GDM1 (cell line): ENCODE measurements at places on chromosomes 12 and 14.

DNA sequence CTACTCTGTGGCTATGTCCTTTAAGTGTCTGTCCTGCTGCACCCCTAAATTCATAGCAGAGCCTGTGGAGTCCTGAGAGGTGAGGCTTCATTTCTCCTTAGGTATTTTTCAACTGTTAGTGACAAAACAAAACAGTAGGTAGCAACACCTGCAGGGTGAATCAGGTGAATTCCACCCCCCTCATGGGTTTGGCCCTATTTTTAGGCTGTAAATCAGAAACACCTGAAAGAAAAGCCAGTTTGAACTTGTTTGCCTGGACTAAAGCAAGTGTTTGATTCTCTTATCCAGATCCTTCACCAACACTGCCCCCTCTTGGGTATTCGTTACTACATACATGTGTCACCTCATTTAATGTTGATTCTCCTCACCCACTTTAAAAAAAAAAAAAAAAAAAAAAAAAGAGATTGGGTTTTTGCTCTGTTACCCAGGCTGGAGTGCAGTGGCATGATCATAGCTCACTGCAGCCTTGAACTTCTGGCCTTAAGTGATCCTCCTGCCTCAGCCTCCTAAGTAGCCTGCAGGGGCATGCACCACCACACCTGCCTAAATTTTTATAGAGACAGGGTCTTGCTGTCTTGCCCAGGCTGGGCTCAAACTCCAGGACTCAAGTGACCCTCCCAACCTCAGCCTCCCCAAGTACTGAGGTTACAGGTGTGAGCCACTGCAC is 10.3 kb downstream of the TBPL2 start:
- peak; percentile 27 for DNase-seq

DNA sequence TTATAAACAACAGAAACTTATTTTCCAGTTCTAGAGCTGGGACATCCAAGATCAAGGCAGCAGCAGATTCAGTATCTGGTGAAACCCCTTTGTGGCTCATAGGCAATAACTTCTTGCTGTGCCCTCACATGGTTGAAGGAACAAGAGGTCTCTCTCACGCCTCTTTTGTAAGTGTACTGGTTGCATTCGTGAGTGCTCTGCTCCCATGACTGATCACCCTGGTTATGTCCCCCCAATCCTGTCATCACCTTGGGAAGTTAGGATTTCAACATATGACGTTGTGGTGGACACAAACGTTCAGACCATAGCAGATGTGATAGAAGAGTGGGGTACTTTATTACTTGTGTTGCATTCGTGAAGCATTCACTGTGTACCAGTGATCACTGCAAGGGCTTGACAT is 184.0 kb downstream of the SRGAP1 start:
- DNase-seq, result no peak

- DNase-seq, result no peak
These were observed 152.2 kb upstream of the PARP11 start for GRCh38 chr12:4025181-4026019.

GRCh38 chr14:74064883-74065282 is 19.4 kb downstream of the ALDH6A1 start:
- DNase-seq, result no peak

DNA sequence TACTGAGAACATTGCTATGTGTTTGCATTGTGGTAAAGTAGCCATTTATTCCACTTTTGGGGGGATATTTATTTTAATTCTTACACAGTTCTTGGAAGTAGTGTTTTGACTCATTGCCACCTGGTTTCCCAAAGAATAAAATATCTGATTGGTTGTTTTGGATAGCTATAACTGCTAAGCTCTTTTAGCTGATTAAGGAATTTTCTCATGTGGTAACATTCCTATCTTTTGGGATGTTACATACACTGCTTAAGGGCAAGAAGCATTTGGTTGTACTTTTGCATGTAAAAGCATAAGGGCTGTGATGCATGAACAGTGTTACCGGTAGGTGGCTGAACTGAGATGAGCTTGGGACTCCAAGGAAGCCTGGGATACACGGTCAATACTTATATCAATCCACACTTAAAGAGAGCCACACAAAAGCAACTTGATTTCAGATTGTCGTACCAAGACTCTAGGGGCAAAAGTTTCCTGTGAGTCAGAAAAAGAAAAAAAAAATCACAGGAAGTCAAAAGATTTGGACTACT is 71.4 kb upstream of the PRKD1 start:
- no peak for DNase-seq

GRCh38 chr12:121107681-121108080 is 25.0 kb upstream of the P2RX7 start:
- DNase-seq, result no peak

GRCh38 chr12:122265886-122266229 is 436 bp downstream of the VPS33A start:
- no peak for DNase-seq

GRCh38 chr12:5927732-5928516 is 17.1 kb downstream of the ANO2 start:
- DNase-seq, result no peak

DNA sequence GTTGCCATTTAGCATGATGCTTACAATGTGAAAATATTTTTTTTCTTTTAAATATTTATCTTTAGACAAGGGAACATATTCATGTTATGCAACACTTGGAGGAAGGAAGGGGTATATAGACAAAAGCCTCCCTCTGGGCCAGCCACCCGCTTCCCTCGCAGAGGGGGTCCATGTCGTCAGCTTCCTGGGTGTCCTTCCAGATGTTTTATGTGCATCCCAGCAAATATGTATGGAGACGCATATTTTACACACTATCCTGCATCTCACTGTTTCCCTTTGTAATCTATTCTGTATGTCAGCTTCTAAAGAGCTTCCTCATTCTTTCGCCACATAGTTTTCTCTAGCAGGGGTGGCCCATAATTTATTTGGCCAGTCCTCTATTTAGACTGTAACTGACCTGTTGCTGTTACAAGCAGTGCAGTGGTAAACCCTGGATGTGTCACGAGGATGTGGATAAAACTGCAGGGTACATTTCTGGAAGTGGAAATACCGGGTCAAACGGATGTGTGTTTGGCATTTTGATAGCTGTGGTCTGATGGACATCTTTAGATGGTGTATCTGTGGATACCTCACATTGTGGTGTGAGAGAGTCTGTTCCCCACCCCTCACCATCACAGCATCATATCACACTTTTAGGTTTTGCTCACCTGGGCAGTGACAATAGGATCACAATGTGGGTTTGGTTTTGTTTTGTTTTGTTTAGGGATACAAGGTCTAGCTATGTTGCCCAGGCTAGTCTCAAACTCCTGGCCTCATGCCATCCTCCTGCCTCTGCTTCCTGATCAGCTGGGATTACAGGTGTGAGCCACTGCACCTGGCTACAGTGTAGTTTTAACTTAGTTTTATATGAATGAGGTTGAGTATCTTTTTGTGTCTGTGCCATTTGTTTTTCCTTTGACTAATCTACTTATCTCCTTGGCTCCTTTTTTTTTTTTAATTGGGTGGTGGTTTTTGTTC is 31.6 kb downstream of the FAM222A start:
- no peak for DNase-seq

DNA sequence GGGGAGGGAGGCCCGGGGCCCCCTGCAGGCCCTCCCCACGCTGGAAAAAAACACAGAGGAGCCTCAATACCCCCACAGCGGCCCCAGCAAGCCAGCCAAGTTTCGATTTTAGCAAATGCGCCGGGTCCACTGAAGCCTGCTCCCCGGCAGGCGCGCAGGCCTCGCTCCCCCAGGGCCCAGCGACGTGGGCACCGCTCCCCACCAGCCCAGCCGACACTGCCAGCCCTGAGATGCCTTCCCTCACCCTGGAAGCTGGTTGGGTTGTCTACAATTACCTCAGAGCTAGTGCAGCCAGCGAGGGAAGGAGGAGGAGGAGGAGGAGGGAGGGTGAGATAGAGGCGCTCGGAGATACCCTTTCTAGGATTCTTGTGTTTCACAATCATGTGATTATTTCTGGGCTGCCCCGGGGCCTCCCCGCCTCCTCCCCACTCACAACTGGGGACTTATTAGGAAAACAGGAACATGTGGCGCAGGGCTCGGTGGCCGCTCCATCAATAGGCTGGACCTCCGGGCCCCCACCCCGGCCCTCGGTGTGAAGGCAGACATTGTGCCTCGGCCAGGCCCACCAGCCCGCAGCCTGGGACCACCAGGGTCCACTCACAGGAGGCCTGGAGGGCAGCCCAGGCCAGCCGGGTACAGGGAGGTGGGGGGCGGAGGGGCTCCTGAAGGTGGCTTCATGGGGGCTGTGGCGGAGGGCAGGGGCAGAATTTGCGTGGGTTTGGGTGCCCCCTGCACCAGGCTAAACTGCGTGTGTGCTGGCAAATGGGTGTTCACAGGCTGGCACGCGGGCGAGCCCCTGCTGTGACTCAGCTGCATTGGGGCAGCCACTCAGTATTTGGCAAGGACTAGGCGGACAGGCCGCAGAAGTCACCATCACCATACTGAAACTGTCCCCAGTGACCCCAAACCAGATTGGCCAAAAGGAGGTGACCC is 109.9 kb downstream of the NCOR2 start:
- DNase-seq, result peak; percentile 23

- DNase-seq, result no peak
These were observed 330.9 kb downstream of the FOXG1 start for GRCh38 chr14:29097476-29097875.

GRCh38 chr12:49440035-49440434 is 72.8 kb downstream of the SPATS2 start:
- DNase-seq, result no peak

DNA sequence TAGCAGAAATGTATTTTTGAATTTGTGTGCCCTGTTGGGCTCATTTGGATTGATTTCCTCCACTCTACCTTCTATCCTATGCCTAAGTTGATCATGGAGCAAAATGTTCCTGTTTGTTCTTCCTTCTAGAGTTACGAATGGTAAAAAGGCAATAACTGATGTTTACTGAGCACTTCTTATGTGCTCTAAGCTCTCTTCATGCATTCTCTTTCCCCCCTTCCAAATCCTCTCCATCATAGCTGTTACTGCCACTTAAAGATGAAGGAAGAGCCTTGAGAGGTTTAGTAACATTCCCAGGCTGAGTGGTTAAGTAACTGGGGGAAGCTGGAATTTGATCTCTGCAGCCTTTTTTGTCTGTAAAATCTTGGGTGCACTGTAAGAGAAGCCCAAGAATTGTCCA is 60.1 kb downstream of the CHST11 start:
- no peak for DNase-seq

DNA sequence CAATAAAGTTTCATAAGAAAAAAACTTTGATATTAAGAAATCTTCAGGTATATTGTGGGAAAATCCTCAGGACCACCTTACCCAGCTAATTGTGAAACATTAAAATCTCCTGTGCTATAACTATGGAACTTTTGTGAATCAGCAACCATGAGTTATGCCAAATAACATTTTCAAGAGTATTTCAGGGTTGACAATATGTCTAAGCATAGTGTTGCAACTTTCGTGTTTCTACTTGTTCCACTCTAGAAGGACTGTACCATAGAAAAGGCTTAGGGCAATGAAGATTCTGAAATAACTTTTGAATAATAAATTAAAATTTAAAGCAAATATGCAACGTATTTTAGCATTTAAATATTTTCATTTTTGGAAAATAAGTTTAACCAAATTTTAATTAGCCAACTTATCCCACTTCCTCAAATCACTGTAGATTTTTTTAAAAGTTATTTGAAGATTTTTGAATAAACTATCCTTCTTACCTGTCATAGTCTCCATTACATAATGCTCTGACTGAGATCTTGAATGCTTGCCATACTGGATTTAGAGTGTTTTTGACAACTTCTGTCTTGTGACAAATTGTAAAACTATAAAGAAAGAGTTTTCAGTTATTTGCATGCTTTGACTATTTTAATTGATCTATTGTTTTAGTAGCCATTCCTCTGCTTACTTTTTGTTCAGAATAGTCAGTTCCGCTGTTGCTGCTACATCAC is 143.6 kb downstream of the CPNE8 start:
- no peak for DNase-seq

DNA sequence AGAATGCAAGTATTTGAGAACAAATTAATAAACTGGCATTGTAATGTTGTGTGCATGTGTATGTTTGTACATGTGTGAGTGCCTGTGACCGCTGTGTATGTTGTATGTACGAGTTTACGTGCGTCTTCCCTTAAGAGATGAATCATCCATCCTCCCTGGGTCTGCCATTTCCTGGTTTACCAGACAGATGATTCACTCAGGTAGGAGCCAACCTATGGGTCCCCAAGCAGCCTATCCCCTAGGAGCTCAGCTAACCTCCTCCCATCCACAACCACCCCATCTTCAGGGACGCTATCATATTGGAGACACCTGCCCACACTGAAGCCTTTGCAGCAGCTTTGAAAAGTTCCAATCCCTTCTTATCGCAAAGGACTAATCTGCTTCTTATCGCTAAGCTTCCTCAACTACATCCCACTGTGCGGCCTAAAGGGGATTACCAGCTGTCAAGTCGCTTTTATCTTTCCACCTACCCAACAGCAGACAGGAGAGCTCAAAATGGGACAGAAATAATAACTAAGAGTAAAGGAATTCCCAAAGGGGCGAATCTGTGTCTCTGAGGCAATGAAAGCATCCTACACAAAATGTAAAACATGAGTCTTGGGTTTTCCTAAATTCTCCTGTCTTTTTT is 81.5 kb upstream of the TMCC3 start:
- no peak for DNase-seq

DNA sequence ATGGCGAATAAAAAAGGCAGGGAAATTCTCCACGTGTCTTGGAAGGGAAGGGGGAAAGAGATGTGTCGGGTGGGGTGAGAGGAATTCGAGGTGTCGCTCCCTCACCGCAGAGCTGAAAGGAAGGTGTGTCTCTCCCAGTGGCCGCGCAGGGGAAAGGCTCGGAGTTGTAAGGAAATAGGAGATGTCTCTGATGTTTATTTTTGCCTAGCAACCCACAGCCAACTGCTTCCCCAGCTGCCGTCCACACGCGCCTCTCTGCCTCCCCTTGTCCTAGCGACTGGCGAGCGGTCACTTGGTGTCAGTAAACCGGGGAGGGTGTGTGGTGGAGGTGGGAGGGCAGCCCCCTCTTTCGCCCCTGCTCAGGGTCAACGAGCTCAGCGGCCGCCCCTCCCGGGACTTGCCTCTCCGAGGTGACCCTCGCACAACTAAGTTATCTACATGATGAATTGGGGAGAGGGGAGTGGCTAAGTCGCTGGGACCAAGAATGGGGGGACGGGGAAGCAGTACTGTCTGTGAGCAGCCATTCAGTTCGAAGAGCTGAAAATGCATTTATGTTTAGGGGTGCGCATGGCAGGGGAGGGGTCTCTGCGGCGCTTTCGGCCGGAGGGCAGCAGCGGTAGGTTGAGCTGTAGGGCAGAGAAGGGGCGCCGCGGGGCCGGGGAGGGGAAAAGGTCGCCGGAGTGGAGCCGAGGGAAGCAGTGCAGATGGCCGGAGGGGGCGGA is 585 bp upstream of the DYRK2 start:
- no peak for DNase-seq

GRCh38 chr12:25263594-25263993 is 12.9 kb upstream of the KRAS start:
- no peak for DNase-seq

DNA sequence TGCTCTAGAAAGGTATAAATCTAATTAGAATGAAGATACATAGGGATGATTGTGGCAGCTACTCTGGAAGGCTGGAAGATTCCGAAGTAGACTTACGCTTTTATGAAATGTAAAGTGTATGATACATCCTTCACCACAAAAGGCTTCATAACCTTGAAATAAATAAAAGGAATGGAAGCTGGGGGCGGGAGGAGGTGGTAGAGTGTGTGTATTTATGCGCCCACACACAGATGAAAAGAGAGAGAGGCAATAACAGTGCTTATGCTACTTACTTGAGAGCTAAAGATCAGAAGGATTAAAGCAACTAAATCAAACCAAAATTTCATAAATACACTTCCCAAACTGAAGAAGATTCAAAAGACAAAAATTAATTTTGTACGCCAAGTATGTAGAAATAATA is 30.4 kb downstream of the CBX5 start:
- DNase-seq, result no peak

GRCh38 chr12:25655702-25656101 is 102.6 kb upstream of the LMNTD1 start:
- no peak for DNase-seq
